ENCODE measurements at places on chromosomes 7 and 10.

DNA sequence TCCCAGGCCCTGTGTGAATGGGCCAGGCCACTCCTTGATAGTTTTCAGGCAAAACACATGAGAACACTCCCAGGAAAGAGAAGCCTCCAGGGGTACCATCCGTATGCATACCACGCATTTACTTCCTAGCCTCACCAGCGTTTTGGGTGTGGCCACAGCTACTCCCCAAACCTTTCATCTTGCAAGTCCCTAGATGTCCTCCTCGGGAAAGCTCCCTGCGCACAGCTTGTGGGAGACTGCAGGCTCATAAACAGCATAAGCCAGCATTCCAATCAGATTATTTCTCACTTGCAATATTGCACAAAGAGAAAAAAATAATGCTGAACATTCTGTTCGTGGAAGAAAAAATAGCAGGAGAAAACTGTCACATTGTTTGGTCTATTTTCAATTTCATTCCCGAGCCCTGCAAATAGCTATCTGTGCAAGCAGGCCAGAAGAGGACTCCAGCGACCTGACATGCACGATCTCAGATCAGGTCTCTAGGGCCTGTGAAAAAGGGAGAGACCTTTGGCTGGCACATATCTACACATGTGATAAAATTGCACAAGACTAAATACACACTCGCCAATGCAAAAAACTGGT lies 175.6 kb downstream of the PLXNA4 start:
- H3K27ac ChIP-seq, result no peak overlapping the region
- peaks cover 5% of the 10 kb centered on the region for H3K36me3 ChIP-seq
- peaks cover 56% of the 10 kb centered on the region for H3K27me3 ChIP-seq
- no peak overlapping the region for H3K4me3 ChIP-seq
- DNase-seq, result no peak

DNA sequence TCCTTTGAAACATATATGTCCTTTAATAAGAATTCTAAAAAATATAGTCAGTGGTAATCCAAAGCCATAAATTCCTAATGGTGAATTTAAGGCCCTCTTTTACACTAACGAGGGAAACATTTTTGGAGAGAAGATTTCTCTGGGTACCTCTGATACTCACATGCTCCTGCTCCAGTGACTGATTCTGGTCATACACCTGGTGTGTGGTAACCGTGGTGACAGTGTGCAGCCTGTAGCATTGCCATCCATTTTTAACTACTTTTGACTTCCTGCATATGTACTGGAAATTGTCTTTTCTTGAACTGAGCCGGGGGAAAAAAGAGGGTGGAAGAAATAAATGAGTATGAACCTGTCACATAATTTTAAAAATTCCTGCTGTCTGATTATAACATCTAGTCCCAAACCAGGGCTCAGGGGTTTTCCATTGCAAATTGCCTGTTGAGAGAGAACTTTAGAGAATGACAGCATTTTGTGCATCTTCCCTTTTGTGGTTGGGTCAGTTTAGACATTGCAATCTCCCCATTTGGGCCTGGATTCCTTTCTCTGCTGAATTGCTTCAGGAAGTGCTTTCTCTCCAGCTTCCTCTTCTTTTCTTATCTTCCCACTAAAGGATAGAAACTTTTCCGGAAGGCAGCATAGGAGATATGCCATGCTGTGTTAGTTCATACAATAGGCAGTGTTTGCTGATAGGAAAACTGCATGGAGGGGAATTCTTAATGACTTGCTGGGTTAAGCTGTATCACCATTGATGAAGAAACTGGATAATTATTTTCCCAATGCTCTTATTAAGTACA lies 125.5 kb downstream of the GRM3 start:
- DNase-seq, result no peak
- no peak overlapping the region for H3K4me3 ChIP-seq
- no peaks in the 10 kb centered on the region for H3K36me3 ChIP-seq
- H3K27me3 ChIP-seq, result no peaks in the 10 kb centered on the region

- H3K36me3 ChIP-seq, result no peaks in the 10 kb centered on the region
- no peaks in the 10 kb centered on the region for H3K27me3 ChIP-seq
- DNase-seq, result no peak
- no peak overlapping the region for H3K4me3 ChIP-seq
Measured at GRCh38 chr10:89966211-89966610, 264.8 kb downstream of the KIF20B start.

GRCh38 chr10:16592378-16592777 lies 70.7 kb upstream of the C1QL3 start:
- no peaks in the 10 kb centered on the region for H3K4me1 ChIP-seq
- peaks cover 4% of the 10 kb centered on the region for H3K27me3 ChIP-seq
- DNase-seq, result no peak
- H3K27ac ChIP-seq, result no peak overlapping the region

DNA sequence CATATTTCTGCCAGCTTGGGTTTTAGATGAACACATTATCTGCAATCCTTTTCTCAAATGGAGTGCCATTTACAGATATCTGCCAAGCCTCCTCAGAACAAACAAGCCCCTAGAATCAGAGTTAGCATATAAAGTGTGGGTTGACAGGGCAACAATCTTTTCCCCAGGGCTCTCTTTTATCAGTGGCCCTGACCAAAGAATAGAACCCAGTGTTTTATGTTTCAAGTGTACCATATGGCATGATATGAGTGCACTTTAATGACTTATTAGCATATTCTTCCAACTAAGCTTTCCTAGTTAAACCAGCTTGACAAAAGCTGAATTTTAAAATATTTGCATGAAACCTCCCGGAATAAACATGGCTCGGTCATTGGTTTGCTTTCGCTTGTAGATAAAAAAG lies 57.3 kb downstream of the EVX1 start:
- no peak overlapping the region for H3K27ac ChIP-seq
- H3K4me1 ChIP-seq, result peaks cover 6% of the 10 kb centered on the region
- no peak for DNase-seq
- H3K4me3 ChIP-seq, result no peak overlapping the region

- no peak overlapping the region for H3K27ac ChIP-seq
- no peaks in the 10 kb centered on the region for H3K27me3 ChIP-seq
- H3K4me1 ChIP-seq, result no peaks in the 10 kb centered on the region
- no peak overlapping the region for H3K4me3 ChIP-seq
- no peaks in the 10 kb centered on the region for H3K36me3 ChIP-seq
Measured at GRCh38 chr7:103710247-103710646, 264.2 kb upstream of the SLC26A5 start.

DNA sequence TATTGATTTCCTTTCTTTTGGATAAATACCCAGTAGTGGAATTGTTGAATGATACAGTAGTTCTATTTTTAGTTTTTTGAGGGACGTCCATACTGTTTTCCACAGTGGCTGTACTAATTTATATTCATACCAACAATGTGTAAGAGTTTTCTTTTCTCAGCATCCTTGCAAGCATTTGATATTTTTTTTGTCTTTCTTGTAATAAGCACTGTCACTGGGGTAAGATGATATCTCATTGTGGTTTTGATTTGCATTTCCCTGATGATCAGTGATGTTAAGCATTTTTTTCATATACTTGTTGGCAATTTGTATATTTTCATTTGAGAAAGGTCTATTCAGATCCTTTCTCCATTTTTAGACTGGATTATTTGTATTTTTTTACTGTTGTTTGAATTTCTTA lies 308.7 kb downstream of the PTEN start:
- no peak for DNase-seq
- H3K4me3 ChIP-seq, result no peak overlapping the region
- no peak overlapping the region for H3K27ac ChIP-seq
- peaks cover 7% of the 10 kb centered on the region for H3K36me3 ChIP-seq

DNA sequence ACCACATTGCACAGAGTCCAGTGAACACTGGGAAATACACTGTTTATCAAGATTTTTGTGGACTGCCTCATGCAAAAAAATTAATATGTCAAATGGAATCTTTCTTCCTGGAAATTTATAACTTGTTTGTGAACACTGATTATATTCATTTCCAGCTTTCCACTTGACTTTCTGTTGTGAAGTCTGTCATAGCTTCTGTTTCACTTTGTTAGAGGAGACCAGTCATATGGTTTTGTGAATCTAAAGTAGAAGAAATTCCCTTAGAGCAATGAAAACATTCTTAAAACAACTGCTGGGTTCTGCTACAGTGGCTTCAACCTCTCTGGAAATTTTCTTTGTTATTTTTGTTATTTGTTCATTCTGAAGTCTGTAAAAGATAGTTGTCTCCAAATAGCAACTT lies 349.5 kb upstream of the NFE2L3 start:
- H3K4me1 ChIP-seq, result peaks cover 41% of the 10 kb centered on the region
- H3K4me3 ChIP-seq, result no peak overlapping the region
- DNase-seq, result no peak
- no peak overlapping the region for H3K27ac ChIP-seq

DNA sequence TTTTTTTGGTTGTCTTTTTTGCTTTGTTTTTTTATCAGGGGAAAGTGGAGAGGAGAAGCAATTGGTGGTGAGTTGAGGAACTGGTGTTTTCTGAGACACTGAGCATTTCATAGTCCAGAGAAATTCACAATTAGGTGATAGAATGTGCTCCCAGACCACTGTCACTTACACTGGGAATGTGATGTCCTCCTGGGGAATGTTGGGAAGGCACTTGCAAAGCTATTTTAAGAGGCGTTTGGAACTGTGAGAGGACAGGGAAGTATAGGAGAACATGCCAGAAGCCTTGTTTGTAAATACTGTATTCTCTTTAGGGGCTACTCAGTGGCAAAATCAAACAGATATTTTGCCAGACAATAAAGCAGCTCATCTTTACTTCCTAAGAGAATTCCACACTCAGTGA lies 16.0 kb downstream of the CHRM2 start:
- no peaks in the 10 kb centered on the region for H3K36me3 ChIP-seq
- no peaks in the 10 kb centered on the region for H3K27me3 ChIP-seq
- H3K4me3 ChIP-seq, result no peak overlapping the region
- peaks cover 15% of the 10 kb centered on the region for H3K4me1 ChIP-seq
- no peak for DNase-seq

GRCh38 chr10:101354328-101355071 lies 535 bp downstream of the BTRC start:
- H3K4me1 ChIP-seq, result peaks cover 21% of the 10 kb centered on the region
- H3K4me3 ChIP-seq, result peak overlapping the region; percentile 97
- H3K27me3 ChIP-seq, result peaks cover 20% of the 10 kb centered on the region
- H3K27ac ChIP-seq, result peak overlapping the region; percentile 99
- peak; percentile 83 for DNase-seq
- H3K36me3 ChIP-seq, result peaks cover 14% of the 10 kb centered on the region

DNA sequence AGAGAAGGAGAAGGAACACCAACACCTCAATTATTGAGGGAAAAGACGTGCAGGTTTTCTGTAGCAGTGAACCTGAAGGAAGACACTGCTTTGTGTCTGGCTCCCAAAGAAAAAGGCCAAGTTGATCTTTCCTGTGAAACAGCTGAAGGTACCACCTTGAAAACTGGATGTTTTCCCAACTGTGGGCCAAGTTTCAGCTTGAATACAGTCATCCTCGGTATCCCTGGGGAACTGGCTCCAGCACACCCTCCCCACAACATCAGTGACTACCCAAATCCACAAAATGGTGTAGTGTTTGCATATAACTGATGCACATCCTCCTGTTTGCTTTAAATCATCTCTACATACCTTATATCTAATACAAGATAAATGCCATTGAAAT lies 297.0 kb upstream of the PITRM1 start:
- H3K36me3 ChIP-seq, result peaks cover 5% of the 10 kb centered on the region
- no peak overlapping the region for H3K4me3 ChIP-seq
- H3K4me1 ChIP-seq, result peaks cover 72% of the 10 kb centered on the region
- no peak for DNase-seq

- H3K4me3 ChIP-seq, result no peak overlapping the region
- H3K27ac ChIP-seq, result no peak overlapping the region
- peaks cover 12% of the 10 kb centered on the region for H3K4me1 ChIP-seq
- no peak for DNase-seq
- peaks cover 15% of the 10 kb centered on the region for H3K27me3 ChIP-seq
- H3K36me3 ChIP-seq, result no peaks in the 10 kb centered on the region
Measured at GRCh38 chr10:44325157-44325556, 59.7 kb downstream of the CXCL12 start.

GRCh38 chr7:155961241-155962190 lies 149.3 kb upstream of the SHH start:
- peaks cover 35% of the 10 kb centered on the region for H3K27me3 ChIP-seq
- H3K4me1 ChIP-seq, result peaks cover 6% of the 10 kb centered on the region
- peak; percentile 31 for DNase-seq

- H3K27me3 ChIP-seq, result no peaks in the 10 kb centered on the region
- no peaks in the 10 kb centered on the region for H3K36me3 ChIP-seq
- peaks cover 12% of the 10 kb centered on the region for H3K4me1 ChIP-seq
- no peak overlapping the region for H3K27ac ChIP-seq
- H3K4me3 ChIP-seq, result no peak overlapping the region
Measured at GRCh38 chr7:116159711-116160110, 50.6 kb upstream of the TES start.

DNA sequence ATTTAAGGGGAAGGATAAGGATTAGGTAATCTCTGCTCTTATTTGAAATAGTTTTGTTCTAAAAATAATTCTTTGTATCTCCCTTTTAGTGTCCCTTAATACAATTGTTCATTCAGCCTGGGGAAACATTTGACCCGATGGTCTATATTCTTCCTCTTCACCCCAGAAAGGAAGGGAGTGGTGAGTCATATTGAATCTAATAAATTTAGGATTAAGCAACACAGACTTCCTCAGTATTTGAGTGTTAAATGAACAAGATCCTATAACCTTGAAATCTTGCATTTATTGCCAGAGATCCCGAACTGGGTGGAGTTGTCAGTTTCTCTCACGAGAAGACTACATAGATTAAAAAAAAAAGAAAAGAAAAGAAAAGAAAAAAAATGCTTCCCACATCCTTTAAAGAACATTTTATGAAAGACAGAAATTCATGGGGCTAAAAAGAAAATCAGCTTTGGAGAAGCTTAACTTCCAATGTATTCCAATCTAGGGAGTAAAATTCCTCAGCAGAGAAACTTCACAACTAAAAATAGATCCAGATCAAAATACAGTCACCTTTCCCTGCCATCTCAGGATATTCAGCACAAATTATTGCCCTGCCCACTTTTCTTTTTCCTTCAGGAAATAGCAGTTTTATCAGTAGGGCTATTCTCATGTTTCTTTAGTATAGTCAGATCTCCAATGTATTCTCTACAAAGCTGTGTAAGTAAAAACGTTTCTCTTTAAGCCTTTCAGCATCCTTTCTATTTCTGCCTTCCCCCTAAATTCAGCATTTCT lies 82.2 kb downstream of the SEMA3D start:
- no peaks in the 10 kb centered on the region for H3K27me3 ChIP-seq
- H3K4me3 ChIP-seq, result no peak overlapping the region
- peaks cover 57% of the 10 kb centered on the region for H3K4me1 ChIP-seq
- peaks cover 21% of the 10 kb centered on the region for H3K36me3 ChIP-seq
- H3K27ac ChIP-seq, result peak overlapping the region; percentile 72

DNA sequence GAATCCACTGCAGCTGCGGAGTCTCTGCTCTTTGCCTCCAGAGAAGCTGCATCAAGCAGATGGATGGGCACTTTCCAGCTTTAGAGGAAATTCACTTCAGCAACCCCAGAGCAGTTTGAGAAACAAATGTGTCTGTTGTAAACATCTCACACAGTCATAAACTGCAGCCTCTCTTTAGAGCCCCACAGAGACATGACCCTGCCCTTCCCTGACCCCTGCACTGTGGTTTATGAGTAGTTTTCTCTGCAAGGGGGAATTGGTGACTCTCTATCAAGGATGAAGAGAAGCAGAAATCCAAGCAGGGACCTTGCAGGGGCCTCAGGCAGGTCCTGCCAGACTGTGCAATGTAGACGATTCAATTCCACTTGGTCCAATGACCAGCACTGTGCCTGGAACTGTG lies 160.2 kb downstream of the SH2D4B start:
- peak overlapping the region; percentile 58 for H3K27ac ChIP-seq
- H3K4me3 ChIP-seq, result no peak overlapping the region
- no peaks in the 10 kb centered on the region for H3K36me3 ChIP-seq
